GM12891 (cell line): ENCODE measurements at places on chromosomes 13 and 19.
A peak's percentile ranks its signal among the peaks of the same experiment; 100 is the strongest.

DNA sequence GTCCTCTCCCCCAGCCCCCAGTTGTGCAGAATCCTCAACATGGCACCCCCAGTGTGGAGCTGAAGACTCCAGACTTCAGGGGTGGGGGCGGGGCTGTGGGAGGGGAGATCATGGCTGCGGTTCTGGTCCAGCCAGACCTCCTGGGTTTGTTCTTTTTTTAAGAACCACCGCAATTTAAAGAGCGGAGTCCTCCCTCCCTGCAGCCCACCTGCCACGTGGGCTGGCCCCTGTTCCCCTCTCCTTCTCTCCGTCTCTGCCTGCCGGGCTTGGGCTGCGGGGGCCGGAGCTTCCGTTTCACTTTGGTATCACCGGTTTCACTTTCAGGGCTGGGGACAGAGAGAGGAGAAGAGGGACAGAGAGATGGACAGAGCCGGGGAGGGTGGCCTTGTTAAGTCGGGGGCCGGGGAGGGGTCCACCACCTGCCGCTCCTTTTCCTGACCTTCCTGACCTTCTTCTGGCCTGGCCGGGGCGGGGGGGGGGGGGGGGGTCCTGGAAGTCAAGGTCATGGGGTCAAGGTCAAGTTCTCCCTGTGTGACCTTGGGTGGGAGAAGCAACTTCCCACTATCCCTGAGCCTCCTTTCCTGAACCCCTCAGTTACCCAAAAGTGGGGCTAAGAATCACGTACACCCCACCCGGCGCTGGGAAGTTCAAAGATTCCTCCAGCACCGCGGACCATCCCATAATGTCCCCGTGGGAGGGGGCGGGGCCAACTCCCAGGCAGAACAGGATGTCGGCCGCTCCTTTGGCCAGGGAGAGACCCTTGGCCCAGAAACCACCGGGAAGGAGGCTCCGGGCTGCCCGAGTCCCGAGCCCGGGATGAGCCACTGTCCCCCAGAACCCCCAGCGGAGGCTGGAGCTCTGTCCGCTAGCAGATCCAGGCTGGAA, 11.3 kb upstream of the ZBTB7A start:
- DNase-seq = peak; percentile 76

GRCh38 chr19:47097396-47098201, 16.0 kb downstream of the ZC3H4 start:
- no peak for DNase-seq

- no peak for DNase-seq
Observed at GRCh38 chr19:10478476-10478875, 24.7 kb downstream of the KEAP1 start.

GRCh38 chr13:90315061-90315460, 1032.4 kb upstream of the MIR17HG start:
- DNase-seq = no peak

GRCh38 chr19:17579661-17580244, 24.3 kb downstream of the COLGALT1 start:
- peak; percentile 76 for DNase-seq

GRCh38 chr19:11699931-11700794, 38.6 kb downstream of the ZNF823 start:
- no peak for DNase-seq

DNA sequence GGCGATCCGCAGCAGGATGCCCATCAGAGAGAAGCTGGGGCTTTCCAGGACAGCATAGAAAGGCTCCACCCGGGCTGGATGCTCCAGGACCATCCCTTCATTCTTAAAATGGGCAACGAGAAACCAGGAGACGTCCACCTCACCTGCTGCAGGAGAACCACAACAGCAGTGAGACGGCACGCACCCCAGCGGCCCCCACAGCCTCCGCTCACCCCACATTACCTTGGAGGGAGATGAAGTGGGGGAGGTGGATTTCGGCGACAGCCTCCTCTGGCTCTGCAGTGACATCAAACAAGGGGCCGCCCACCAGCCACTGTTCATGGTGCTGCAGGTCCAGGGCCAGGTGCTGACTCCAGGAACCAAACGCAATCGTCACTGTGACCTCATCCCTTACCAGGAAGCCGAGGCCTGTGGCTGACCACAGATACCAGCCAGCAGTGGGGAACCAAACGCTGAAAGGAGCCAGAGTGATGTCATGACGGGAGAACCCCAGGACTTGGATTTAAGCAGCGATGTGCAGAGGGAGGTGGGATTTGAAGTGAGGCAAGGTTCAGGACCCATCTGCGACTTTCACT, 25.1 kb downstream of the CARD8 start:
- DNase-seq = no peak

DNA sequence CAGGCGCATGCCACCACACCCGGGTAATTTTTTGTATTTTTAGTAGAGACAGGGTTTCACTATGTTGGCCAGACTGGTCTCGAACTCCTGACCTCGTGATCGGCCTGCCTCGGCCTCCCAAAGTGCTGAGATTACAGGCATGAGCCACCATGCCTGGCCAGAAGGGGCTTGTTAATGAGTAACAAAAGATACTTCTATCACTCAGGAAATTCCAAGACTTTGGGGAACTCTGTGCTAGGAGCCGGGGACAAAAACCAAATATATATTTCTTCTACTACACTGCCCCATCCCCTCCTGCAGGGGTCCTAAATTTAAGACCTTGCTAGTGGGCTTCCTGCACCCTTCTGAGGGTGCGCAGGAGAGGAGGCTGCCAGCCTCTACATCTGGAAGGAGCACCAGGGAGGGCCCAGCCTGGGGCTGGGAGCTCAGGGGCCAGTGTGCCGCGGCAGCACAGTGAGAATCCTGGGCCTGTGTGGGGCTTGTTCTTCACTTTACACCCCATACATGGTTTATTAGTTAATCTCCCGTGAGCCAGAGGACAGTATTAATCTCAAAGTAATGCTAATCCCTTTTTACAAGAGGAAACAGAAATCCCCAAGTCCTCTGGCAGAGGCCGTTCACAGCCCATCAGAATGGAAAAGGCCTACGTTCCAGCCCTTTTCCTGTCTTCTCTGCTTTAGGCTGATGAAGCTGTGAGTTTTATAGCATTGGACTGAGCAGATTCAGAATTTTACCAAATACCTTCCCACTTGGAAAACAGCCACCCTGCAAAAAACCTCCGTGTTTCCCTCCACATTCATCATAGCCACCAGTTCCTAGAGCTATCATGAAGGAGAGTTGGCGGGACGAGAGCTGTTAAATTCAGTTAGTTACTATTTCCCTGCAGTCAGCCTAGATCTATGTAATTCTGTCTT, 44.4 kb upstream of the NPAS1 start:
- DNase-seq = no peak

- no peak for DNase-seq
Observed at GRCh38 chr13:107475753-107476453, 739.4 kb downstream of the LIG4 start.

- DNase-seq = no peak
Observed at GRCh38 chr19:3234800-3235199, 10.3 kb downstream of the CELF5 start.

DNA sequence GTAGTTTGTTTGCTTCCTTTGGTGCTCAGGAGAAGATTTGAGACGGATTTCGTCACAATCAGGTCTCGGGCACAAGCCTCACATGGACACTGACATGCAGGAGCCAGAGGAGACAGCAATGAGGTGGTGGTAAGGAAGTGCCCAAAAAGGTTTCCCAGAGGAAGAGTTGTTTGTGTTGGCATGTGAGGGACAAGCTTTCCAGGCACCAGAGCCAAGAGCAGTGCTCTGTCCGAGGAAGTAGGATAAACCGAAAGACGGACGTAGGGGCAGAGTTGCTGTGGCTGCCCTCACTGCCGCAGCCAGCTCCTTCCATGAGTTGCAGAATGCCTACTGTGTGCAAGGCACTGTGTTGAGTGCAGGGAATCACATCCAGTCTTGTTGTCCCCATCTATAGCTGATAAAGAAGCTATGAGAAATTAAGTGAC, 27.7 kb downstream of the SAE1 start:
- DNase-seq = no peak

GRCh38 chr13:77388944-77389624, 62.2 kb upstream of the MYCBP2 start:
- DNase-seq = no peak

DNA sequence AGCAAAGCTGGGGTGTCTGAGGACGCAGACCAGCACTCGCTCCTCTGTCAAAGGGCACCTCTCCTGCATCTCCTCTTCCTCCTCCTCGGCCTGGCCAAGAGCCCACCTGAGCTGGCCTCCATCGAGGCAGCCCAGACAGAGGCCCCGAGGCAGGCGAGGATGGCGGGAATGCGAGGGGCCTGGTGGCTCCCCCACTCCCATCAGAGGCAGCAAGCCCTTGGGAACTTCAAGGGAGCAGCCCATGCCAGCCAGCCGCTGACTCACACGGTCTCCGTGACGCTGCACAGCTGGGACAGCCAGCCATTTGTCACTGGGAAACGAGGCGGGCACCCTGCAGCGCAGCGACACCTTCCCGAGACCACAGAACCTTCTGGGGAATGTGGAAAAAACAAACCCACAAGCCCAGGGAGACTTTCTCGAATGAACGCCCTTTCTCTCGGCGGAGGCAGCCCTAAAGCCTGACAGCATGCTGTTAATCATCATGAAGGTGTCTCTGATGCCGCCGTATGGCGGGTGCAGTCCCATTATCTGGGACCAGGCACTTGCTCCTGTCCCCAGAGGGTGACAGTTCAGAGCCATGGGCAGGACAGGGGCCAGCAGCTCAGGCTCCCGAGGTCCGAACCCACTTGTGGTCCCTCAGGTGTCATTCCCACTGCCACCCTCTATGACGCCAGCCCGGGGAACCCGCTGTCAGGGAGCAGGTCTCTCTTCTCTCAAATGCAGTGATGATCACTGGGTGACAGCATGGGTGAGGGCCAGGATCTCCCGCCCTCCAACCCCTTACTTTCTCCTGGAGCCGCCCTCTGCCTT, 53.0 kb downstream of the PEPD start:
- no peak for DNase-seq

- no peak for DNase-seq
Observed at GRCh38 chr19:36072081-36072480, 17.4 kb downstream of the WDR62 start.

GRCh38 chr13:110331362-110331761, 24.3 kb downstream of the COL4A2 start:
- no peak for DNase-seq

- DNase-seq = no peak
Observed at GRCh38 chr19:38565691-38566105, 52.1 kb downstream of the MAP4K1 start.

- no peak for DNase-seq
Observed at GRCh38 chr13:100506600-100507422, 81.8 kb downstream of the GGACT start.

- DNase-seq = no peak
Observed at GRCh38 chr13:81395368-81395767, 1054.4 kb upstream of the SPRY2 start.

GRCh38 chr19:49342291-49342721, 7.1 kb downstream of the CD37 start:
- no peak for DNase-seq

DNA sequence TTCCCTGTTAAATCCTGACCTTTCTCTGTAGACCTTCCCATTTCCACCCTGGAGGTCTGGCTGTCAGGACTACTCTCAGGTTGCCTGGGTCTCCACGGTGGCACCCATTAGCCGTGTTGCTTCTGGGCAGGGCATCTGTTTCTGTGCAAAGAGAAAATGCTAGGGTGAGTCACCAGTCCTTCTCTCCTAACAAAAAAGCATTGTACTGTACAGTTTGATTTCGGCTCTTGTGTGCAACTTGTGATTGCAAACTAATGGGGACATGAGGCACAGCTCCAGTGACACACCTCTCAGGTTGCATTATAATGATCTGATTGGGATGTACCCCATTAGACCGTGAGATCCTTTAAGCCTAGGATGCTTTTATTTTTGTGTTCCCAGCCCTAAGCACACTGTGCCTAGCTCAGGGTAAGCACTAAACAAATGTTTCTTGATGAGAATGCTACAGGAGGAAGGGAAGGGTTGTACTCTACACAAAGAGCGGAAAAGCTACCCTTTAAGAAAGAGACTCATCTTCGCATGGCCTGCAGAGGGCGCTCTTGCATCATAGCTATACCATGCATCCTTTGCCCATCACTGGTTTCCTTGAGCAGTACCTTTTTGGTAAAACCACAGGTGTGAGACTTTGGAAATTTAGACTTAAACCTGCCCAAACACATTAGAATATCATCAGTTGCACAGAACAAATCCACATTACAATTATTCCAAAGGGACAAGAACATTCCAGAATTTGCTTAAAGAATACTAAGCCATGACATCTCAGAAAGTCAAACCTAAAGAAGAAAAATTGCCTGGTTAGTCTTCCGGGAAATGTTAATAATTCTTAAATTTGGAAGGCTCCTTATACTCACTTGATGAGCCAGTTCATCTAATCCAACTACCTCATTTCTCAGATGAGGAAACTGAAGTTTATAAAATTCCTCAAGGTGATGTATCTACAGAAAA, 20.3 kb upstream of the TRIM13 start:
- DNase-seq = peak; percentile 44

DNA sequence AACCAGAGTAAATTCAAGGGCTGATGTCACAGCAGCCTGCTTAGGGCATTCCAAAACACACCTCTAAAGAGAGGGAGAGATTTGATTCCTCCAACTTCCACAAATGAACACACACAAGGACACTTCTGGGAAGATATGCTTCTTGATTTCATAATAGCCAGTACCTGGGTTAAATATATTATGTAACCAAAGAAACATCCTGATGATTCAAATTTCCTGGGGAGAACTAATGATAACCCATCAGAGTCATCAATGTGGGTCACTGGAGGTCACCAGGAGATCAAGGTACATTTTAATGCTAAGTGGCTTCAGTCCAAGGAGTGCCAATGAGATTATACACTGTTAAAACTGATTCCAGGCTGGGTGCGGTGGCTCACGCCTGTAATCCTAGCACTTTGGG, 54.0 kb upstream of the DOCK9 start:
- no peak for DNase-seq

- no peak for DNase-seq
Observed at GRCh38 chr13:113047587-113047986, 58.0 kb upstream of the F7 start.

GRCh38 chr13:65330691-65331090, 1899.4 kb downstream of the PCDH9 start:
- no peak for DNase-seq

DNA sequence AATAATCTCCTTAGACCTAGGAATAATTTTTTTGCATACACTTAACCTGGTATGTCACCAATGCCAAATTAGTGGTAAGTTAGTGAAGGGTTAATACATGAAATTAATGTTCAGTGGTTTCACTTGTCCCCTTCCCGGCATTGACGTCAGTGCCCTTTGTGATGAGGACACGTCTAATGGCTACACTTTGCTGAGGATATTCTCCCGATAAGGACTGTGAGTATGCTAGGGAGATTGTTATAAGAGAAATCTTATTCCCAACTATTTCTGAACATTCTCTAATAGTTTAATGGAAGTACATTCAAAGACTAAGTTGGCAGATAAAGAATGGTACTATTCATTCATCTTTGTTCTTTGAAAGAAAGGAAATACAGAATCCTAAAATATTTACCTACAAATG, 102.4 kb downstream of the TNFRSF19 start:
- DNase-seq = no peak
